Stimulated activated CD8-positive, alpha-beta memory T cell treated with anti-CD3 and anti-CD28 coated beads, Interleukin-15, amount 100 ng/mL, for 4 hours (primary cell): ENCODE measurements at places on chromosomes 5 and 9.

GRCh38 chr9:14271093-14271673, 42.8 kb downstream of the NFIB start:
- no peak for DNase-seq

DNA sequence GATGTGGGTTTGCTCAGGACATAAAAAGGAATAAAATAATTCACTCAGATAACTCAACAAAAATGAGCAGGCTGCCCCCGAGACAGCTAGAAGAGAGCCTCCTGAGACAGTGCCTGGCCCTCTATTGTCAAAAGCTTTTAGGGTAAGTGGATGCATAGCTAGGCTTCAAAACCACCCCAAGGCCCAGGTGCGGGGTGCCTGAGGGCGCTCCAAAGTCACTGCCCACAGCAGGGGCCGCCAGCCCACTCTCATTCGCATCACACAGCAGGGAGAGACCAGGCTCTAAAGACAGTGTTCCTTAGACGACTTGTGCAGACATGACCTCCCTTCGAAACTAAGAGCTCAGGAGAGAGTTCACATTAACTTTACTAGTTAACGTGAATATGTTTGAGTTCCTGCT, 271.5 kb downstream of the FSTL4 start:
- no peak for DNase-seq

GRCh38 chr9:37792122-37792521, 7.3 kb upstream of the EXOSC3 start:
- no peak for DNase-seq

- no peak for DNase-seq
These were observed 99.0 kb upstream of the DAB2 start for GRCh38 chr5:39523821-39524220.

DNA sequence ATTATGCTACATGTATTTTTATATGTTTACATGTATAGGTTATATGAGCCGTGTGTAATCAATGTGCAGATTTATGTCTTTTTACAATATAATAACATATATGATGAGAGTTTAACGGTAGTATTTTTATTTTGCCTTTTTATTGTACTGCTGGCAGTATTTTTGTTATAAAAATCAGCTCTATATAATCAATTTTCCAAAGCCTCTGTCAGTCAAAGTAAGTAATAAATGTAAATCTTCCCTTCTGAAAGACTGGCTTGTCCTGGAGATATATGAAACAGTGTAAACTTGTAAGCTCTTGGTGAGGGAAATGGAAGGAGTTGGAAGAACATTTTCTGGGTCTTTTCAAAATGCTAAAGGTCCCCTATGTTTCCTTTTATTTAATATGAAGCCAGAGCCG, 173.8 kb downstream of the SSBP2 start:
- DNase-seq = no peak

GRCh38 chr9:73148447-73148937, 3.2 kb upstream of the ANXA1 start:
- no peak for DNase-seq

DNA sequence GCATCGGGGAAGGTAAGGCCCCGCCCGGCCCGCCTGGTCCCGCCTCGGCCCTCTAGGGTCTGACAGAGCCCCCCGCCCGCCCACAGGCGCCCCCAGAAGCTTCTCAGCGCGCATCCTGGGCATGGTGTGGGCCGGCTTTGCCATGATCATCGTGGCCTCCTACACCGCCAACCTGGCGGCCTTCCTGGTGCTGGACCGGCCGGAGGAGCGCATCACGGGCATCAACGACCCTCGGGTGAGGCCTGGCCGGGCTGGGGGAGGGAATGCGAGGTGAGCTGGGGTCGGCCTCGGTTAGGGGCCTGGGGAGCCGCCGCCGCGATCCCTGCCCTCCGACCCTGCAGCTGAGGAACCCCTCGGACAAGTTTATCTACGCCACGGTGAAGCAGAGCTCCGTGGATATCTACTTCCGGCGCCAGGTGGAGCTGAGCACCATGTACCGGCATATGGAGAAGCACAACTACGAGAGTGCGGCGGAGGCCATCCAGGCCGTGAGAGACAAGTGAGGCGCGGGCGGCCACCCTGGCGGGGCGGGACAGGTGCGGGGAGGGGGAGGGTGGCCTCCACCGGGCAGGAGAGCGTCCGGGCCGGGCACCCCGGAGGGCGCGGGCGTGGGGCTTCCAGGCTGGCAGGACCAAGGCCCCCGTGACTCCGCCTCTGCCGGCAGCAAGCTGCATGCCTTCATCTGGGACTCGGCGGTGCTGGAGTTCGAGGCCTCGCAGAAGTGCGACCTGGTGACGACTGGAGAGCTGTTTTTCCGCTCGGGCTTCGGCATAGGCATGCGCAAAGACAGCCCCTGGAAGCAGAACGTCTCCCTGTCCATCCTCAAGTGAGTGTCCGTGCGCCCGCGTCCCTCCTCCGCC, 7.1 kb downstream of the LRRC26 start:
- no peak for DNase-seq

GRCh38 chr5:37838152-37838932, 1.5 kb downstream of the GDNF start:
- no peak for DNase-seq

GRCh38 chr9:127143920-127144465, 21.6 kb upstream of the ANGPTL2 start:
- DNase-seq = no peak

DNA sequence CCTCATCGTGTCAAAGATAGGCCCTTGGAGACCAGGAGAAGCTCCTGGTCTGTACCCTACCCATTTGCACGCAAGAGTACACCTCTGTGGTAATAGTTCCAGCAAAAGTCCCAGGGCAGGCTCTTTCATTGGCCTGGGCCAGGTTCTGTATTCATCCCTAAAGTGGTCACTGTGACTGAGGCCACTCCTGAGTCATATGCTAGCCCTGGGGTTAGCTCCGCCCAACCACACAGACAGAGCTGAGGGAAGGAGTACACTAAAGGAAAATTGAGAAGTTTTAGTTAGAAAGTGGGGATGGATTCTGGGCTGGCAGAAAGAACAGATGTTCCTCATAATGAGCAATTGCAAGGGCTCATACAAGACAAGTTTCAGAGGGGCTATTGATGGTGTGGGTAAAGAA, 206.7 kb downstream of the ARHGAP26 start:
- no peak for DNase-seq

- DNase-seq = no peak
These were observed 29.0 kb downstream of the RGS3 start for GRCh38 chr9:113492343-113493202.

DNA sequence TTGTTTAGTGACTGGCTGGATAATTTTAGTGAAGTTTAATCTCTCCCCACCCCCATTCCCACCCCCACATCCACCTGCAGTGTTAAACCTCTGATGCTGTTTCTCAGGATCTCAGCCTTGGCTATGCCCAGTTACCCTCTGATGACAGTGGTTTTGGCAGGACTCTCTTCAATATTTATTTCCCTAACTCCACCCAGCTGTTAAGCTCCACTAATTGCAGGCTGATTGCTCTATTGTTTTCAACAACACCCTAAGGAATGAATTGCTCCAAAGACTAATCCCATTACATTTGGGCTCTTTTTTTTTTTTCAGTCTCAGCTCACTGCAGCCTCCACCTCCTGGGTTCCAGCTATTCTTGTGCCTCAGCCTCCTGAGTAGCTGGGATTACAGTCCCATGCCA, 46.3 kb downstream of the PHAX start:
- DNase-seq = no peak

DNA sequence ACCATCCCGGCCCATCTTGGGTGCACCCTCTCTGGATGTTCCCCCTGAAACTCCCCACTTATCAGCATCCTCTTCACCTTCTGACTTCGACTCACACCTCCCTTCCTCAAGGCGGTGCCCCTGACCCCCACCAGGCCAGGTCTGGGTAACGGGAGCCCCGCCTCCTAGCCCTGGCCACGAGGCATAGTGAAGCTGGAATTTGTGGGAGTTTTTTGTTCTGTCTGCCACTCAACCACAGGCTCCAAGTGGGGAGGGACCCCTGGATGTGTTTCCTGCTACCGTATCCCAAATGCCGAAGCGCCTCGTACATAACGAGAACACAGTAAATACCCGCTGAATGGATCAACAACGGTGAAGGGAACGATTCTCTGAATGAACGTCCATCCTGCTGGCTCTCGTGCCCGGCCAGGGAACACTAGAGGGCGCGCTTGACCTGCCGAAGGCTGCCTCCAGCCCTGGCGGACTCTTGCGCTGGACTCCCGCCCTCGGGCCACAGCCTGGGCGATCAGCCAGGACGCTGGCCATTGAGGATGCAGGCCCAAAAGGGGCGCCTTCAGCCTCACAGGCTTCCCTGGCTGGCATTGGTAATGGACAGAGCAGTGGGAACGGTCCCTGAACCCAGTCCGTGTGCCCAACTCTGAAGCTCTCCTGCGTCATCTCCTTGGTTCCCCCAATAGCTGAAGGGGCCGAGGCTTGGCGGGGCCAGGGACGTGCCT, 47.3 kb upstream of the PHYKPL start:
- DNase-seq = no peak

DNA sequence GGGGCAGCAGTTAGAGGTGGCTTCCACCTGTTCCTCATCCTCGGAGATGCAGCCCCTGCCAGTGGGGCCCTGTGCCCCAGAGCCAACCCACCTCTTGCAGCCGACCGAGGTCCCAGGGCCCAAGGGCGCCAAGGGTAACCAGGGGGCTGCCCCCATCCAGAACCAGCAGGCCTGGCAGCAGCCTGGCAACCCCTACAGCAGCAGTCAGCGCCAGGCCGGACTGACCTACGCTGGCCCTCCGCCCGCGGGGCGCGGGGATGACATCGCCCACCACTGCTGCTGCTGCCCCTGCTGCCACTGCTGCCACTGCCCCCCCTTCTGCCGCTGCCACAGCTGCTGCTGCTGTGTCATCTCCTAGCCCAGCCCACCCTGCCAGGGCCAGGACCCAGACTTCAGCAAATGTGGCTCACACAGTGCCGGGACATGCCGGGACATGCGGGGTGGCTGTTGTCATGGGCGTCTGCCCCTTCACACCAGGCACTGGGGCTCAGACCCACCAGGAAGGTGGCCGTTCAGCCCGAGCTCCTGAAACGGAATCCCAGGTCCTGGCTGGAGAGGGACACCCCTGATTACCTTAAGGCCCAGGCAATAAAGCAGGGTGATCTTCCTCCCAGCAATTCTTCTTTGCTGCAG, 841 bp downstream of the CYSRT1 start:
- no peak for DNase-seq

DNA sequence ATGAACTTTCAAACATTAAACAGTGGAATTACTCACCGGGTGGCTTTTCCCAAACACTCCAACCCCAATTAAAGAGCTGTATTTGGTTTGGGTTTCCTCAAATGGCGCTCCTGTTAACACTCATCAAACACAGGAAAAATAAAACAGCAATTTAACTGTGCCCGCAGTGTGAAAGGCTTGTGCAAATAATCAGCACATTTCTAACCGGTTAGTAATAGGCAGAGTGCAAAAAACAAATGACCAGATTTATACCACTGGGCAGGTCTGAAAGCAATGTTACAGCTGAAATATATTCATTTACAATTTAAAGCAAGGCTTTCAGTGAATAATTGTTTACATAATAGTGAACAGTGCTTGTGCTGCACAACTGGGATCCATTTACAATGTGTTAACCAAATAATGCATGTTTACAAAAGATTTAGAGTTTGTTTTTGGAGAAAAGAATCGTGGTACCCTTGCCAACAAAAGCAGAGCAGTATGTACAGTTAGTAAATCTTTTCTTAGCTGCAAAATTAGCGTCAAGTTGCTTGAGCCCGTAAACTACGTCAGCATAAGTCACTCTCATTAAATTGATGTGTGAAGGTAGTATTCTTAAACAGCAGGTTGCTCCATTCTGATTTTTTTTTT, 662.9 kb upstream of the ZNF608 start:
- DNase-seq = no peak

- DNase-seq = no peak
These were observed 457.1 kb downstream of the DTWD2 start for GRCh38 chr5:118531276-118531675.

DNA sequence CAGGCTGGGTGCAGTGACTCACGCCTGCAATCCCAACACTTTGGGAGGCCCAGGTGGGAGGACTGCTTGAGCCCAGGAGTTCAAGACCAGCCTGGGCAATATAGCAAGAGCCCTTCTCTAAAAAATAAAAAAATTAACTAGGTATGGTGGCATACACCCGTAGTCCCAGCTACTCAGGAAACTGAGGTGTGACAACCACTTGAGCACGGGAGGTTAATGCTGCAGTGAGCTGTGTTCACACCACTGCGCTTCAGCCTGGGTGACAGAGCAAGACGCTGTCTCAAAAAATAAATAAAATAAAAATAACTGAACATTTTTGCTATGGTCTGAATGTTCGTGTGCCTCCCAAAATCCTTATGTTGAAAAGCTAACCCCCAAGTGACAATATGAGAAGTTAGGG, 24.5 kb downstream of the AGTPBP1 start:
- no peak for DNase-seq

DNA sequence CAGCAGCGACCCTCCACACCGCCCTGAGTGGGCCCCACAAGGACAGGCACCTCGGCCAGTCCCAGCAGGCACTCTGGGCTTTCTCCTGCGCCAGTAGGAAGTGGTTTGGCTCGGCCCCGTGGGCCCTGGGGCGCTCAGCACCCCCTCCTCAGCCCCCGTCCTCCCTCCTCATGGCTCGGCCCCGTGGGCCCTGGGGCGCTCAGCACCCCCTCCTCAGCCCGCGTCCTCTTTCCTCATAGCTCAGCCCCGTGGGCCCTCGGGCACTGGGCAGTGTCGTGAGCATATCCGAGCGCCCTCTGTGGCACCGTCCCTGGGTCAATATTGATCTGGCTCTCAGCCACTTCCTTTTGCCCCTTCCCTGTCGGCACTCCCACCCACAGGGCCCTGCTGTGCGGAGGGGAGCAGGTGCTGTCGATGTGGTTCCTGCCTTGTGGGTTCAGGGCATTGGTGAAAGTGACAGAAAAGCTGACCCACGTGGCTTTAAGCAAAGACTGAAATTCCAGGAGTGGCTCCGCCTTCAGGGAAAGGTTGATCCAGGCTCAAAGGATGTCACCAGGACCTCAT, 5.5 kb upstream of the SCGB3A1 start:
- no peak for DNase-seq

DNA sequence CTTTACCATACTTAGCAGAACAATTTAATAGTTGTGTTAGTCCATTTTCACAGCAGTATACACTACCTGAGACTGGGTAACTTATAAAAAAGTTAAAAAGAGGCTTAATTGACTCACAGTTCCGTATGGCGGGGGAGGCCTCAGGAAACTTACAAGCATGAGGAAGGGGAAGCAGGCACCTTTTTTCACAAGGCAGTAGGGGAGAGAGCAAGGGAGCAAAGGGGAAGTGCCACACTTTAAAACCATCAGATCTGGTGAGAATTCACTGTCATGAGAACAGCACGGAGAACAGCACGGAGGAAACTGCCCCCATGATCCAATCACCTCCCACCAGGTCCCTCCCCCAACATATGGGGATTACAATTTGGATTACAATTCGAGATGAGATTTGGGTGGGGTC, 269.9 kb downstream of the MTRR start:
- DNase-seq = no peak
